Activated B cell treated with CpG ODN at 0.5 μM for 24 hours (primary cell): ENCODE measurements at places on chromosomes 1 and 21.

GRCh38 chr1:187091666-187092065, 262.9 kb downstream of the PLA2G4A start:
- DNase-seq: no peak
- no peak overlapping the region for H3K27ac ChIP-seq
- H3K36me3 ChIP-seq: no peaks in the 10 kb centered on the region
- H3K4me3 ChIP-seq: no peak overlapping the region
- no peaks in the 10 kb centered on the region for H3K27me3 ChIP-seq
- H3K4me1 ChIP-seq: no peaks in the 10 kb centered on the region

DNA sequence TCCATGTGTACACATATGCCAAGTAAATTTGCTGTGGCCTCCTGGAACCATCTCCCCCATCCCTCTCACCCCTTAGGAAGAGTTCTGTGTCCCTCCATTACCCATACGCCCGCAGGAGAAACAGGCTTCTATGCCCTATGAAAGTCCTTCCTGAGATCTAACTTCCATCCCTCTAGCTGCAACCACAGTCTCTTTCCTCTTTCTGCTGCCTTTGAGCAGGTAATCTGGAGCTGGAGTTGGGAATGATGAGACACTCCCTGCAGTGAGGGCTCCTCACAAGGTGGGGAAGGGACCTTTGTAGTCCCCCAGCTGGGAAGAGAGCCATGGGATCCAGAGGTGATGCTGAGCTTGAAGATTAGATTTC, 2.0 kb upstream of the KCNQ4 start:
- H3K27ac ChIP-seq: no peak overlapping the region
- H3K36me3 ChIP-seq: peaks cover 18% of the 10 kb centered on the region
- DNase-seq: no peak

DNA sequence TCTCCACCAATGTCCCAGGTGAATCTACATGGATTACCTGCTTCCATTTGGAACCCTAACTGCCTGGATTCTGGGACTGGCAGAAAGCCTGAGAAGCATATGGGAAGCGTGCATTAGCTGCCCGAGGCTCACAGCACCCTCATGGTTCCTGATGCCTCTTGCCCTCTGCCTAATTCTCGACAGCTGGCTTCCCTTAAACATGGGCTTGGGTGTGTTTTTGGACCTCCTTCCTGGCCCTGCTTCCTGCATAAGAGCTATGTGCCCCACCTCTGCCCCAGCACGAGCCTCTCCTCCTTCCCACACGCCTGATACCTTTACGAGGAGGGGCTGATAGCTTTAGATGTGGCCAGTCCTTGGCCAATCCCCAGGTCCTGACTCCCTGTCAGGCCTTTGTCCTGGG, 152.4 kb upstream of the HMGB4 start:
- H3K36me3 ChIP-seq: no peaks in the 10 kb centered on the region
- DNase-seq: no peak
- H3K4me1 ChIP-seq: no peaks in the 10 kb centered on the region
- H3K4me3 ChIP-seq: no peak overlapping the region
- H3K27me3 ChIP-seq: peaks cover 21% of the 10 kb centered on the region

- H3K4me3 ChIP-seq: no peak overlapping the region
- H3K27ac ChIP-seq: no peak overlapping the region
- no peaks in the 10 kb centered on the region for H3K4me1 ChIP-seq
- DNase-seq: no peak
Measured at GRCh38 chr1:234868296-234869147, 258.5 kb upstream of the IRF2BP2 start.

DNA sequence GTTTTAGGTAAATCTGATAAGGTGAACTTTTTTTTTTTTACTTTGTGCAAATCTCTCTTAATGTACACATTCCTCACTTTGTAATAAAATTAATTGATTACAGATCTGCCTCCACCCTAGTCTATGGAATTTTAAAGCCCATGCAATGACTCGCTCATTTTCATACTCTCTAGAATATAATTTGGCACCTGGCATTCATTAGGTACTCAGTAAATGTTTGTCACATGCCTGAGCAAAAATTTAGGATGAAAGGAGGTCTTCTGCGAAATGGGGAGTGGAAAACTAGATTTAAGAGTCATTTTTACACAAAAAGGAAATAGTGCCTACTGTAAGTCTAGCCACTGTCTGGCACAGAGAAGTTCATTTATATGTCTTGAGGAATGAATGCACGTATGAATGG, 350.1 kb downstream of the DPYD start:
- H3K27me3 ChIP-seq: no peaks in the 10 kb centered on the region
- peaks cover 7% of the 10 kb centered on the region for H3K36me3 ChIP-seq
- DNase-seq: no peak
- H3K4me3 ChIP-seq: no peak overlapping the region
- no peak overlapping the region for H3K27ac ChIP-seq
- H3K4me1 ChIP-seq: no peaks in the 10 kb centered on the region

- H3K4me3 ChIP-seq: no peak overlapping the region
- H3K4me1 ChIP-seq: no peaks in the 10 kb centered on the region
- no peak for DNase-seq
- no peaks in the 10 kb centered on the region for H3K36me3 ChIP-seq
Measured at GRCh38 chr1:213326281-213327016, 275.4 kb downstream of the RPS6KC1 start.

GRCh38 chr1:99599678-99600175, 46.2 kb upstream of the PALMD start:
- no peaks in the 10 kb centered on the region for H3K36me3 ChIP-seq
- H3K4me3 ChIP-seq: no peak overlapping the region
- H3K4me1 ChIP-seq: no peaks in the 10 kb centered on the region
- DNase-seq: no peak
- H3K27ac ChIP-seq: no peak overlapping the region

DNA sequence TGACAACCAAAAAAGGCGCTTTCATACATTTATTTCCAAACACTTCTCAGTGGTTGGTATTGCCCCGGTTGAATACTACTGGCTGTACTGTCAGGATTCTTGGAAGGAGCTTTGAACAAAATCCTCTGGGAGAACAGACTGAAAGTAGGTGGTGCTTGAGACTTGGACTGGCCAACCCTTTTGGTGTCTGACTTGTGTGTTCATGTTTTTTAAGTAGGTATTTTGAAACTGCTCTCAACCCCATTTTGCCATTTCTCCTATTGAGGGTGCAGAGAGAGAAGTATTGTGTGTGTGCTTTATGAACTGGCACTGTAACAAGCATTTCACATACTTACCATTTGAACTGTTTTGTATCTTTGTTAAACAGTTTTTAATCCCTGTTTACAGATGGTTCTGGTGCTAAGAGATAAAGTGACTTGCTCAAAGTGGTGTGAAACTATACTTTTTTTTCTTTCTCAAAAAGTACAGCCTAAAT, 21.2 kb downstream of the ARID1A start:
- no peak overlapping the region for H3K4me3 ChIP-seq
- H3K4me1 ChIP-seq: peaks cover 91% of the 10 kb centered on the region
- no peaks in the 10 kb centered on the region for H3K27me3 ChIP-seq
- DNase-seq: no peak
- peaks cover 60% of the 10 kb centered on the region for H3K36me3 ChIP-seq

DNA sequence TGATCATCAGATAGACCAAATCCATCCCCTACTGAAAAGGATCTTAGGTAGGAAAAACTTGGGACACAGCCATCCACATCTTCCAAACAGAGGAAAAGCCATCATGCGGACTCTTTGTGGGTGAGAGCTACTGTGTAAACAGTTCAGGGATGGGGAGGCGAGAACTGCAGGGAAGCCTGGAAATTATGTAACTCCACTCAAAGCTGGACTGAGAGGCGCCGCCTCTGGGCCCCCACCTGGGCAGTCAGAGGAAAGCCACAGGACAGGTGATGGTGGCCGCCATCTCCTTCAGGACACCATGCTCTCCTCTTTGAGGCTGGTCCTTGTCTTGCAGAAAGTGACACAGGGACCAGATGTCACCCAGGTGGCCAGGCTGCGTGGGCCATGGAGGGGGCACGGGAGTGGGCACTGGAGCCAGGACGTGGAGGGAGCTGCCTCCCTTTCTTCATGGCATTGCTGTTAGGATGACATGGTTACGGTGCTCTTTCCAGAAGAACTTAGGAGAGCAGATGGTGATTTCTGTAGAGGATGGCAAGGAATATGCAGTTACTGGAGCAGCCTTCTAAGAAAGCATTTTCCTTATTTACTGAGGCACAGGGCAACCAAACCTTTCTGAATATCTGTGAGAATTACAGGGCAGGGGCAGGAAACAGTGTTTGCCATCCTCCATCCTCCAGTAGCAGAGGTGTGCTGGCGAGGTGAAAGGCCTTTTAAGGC, 32.0 kb upstream of the TDRD10 start:
- DNase-seq: no peak
- no peak overlapping the region for H3K27ac ChIP-seq
- no peaks in the 10 kb centered on the region for H3K36me3 ChIP-seq
- H3K4me3 ChIP-seq: no peak overlapping the region
- peaks cover 16% of the 10 kb centered on the region for H3K4me1 ChIP-seq

DNA sequence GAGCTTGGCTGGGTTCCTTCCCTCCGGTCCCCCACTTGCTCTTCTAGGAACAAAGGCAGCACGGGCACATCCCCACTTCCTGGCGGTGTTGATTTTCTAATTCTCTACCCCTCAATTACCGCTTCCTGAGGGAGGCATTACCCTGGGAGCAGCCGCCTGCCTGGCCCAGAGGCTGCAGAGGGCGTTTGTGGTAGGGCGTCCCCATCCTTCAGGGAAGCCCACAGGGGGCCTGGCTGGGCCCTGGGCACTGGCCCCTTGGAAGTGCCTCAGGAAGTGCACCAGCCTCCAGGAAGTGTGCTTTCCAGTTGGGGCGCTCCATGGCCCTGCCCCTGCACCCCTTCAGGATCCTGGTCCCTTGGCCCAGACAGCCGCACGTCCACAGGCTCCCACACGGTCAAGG, 42.1 kb upstream of the CASZ1 start:
- no peak for DNase-seq
- peaks cover 2% of the 10 kb centered on the region for H3K4me1 ChIP-seq
- no peaks in the 10 kb centered on the region for H3K36me3 ChIP-seq
- peaks cover 40% of the 10 kb centered on the region for H3K27me3 ChIP-seq

DNA sequence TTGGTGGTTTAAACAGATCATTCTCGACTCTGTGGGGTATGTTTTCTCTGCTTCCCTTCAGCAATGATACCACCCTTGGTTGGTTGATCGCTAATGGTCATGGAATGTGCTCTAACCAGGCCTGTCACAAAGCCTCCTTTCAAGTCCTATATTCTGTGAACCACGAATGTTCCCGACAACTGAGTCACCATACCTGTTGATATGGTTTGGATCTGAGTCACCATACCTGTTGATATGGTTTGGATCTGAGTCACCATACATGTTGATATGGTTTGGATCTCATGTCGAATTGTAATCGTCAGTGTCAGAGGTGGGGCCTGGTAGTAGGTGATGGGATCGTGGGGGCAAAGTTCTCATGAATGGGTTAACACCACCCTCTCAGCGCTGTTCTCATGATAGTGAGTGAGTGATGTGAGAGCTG, 10.2 kb upstream of the CAMK2N1 start:
- no peak overlapping the region for H3K4me3 ChIP-seq
- H3K36me3 ChIP-seq: peaks cover 41% of the 10 kb centered on the region
- H3K27ac ChIP-seq: no peak overlapping the region
- no peak for DNase-seq
- H3K4me1 ChIP-seq: peaks cover 4% of the 10 kb centered on the region
- H3K27me3 ChIP-seq: no peaks in the 10 kb centered on the region
